ENCODE measurements at places on chromosomes 16 and 17.

- DNase-seq: peak; percentile 23
Measured at GRCh38 chr17:58046239-58047094, 36.8 kb upstream of the DYNLL2 start.

DNA sequence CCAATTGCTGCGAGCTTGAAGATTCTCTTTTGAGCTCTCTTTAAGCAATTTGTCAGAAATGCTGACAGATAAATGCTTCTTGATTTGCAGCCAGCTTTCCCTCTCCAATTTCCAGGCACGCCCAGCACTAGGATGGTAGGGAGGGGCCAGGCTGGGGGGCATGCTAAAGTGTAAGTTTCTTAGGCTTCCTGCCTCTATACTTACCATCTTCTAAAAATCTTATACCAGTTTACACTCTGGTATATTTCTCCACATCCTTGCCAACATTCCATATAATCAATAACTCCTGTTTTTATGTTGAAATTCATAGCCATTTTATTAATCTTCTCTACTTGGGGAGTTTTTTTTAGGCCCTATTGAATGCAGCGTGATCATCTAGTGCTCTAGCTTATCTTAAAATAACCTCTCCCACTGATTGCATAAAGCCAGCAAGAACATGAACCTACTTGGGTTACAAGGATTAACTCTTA is 17.5 kb downstream of the ACSF2 start:
- DNase-seq: peak; percentile 22

GRCh38 chr17:1941272-1942065 is 83.7 kb downstream of the RTN4RL1 start:
- no peak for DNase-seq

DNA sequence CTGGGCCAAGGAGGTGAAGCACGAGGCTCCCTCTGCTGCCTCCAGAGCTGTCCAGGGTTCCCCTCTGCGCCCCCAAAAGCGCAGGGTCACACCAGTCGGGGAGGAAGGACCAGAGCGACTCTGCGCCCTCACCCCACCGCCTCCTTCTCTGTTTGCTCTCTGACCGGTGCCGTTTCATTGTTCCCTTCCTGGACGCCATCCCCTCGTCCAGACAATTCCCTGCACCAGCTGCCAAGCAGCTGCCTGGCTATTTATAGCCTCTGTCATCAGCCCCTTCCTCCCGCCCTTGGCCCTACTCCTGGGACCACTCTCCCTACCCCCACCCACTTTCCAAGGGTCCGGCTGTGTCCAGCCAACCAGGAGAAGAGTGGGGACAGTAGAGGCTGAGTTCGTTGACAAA is 68.8 kb upstream of the CREBBP start:
- no peak for DNase-seq

DNA sequence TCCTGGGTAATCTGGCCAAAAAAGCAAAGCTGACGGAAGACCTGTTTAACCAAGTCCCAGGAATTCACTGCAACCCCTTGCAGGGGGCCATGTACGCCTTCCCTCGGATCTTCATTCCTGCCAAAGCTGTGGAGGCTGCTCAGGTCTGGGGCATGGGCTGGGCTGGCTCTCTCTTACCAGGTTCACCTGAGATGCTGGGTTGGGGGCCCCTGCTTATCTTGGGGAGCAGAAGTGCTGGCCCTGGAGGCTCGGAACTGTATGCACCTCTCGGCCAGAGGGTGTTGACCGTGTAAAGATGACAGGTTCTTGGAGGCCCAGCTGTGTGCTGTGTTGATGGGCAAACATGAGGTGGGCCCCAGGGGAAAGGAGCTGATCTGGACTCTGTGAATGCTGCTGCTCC is 40.2 kb downstream of the GPT2 start:
- no peak for DNase-seq

GRCh38 chr16:87358696-87359095 is 24.9 kb downstream of the FBXO31 start:
- DNase-seq: no peak

DNA sequence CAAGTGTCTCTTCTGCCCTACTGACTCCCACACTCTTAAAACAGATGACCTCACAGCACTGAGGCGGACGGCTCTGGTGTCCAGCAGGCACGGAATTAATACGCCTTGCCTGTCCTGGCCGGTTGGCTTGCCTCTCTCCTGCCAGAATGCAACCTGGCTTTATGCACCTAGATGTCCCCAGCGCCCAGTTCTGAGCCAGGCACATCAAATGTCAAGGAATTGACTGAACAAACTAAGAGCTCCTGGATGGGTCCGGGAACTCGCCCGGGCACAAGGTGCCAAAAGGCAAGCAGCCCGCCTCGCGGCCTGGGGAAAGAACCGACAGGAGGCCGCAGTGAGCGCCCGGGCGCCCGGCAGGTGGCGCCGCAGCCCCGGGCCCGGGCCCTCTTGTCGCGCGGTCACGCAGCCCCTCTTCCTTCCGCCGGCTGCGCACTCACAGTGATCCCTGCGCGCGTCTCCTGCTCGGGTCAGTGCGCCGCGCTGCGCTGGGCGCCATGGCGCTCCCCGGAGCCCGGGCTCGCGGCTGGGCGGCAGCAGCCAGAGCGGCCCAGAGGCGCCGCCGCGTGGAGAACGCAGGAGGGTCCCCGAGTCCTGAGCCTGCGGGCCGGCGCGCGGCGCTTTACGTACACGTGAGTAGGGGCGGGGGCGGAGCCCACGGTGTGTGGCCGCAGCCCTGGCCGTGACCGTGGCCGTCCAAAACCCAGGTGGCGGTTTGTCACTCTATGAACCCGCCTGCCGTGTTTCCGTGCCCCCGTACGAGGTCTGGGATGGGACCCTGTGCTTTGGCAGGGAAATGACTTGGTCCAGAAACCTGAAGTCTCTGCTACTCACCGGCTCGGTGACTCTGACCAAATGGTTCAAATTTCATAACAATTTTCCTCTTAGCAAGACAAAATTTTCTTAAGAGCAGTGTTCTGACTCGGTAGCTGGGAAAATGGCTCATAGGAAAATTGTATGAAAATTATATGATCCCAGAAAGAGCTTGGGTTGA is at the start of gene RSAD1:
TSS of gene RSAD1 (plus strand) at position 470 of the 991 bp plus-strand sequence. CDS start at position 495, 25 bp downstream.
- peak; percentile 90 for DNase-seq

GRCh38 chr16:31074814-31075183 is 577 bp downstream of the ZNF646 start:
- DNase-seq: no peak

DNA sequence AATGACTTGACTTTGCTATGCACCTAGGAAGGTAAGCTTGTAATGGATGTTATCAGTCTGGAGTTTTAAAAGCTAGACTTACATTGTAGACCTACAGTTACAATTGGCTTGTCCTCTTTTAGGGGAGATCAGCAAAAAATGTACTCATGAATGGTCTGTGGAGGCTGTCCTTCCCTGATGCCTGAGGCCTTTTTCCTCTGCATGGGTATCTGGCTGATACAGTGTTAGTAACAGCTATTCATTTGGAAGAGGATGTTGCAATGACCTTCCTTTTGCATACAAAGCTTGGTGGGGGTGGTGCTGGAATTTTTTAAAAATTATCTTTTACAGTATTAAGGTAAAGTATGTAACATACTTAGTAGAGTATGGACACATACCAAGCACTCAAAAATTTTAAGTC is 525.5 kb downstream of the KIF2B start:
- DNase-seq: no peak

DNA sequence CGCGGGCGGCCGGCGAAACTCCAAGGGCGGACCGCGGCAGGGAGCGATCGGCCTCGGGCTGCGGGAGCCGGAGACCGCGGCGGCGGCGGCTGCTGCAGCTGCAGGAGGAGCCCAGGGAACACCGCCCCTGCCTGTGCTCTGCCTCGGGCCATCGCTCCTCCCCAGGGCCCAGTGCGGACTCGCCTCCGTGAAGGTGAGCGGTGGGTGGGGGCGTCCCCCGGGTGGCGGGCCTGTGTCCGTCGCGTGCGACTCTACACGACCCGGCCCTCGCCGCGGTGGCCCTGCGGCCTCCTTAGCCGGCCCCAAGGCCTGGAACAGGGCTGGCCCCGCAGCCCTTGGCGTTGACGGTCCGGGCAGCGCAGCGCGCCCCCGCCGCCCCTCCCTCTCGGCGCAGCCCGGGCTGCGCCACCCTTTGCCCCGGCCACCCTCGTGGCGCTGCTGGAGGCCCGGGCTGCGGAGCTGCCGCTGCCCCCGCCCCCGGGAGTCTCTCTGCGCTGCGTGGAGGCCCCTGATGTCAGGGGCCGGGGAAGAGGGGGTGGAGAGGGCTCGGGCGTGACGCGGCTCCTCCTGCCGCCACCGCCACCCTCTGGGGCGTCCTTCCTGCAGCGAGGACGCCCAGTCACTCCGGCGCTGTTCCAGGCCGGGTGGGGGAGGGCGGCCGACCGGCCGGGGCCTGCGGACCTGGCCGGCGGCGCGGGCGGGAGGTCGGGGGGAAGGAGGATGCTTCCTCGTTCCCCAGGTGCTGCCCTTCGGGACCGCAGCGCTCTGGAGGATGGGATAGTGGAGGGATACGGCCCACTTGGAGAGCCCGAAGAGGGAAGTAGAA is 485 bp downstream of the DYNLL2 start:
- DNase-seq: peak; percentile 41

- peak; percentile 31 for DNase-seq
Measured at GRCh38 chr16:88455610-88456355, 2.7 kb downstream of the ZFPM1 start.

All from fibroblast of skin of abdomen (primary cell).